ENCODE measurements at places on chromosomes 7 and 10.

- DNase-seq = no peak
Measured at GRCh38 chr10:109769966-109770365, 153.3 kb downstream of the XPNPEP1 start.

- no peak for DNase-seq
Measured at GRCh38 chr10:127524229-127524628, 24.9 kb upstream of the NPS start.

DNA sequence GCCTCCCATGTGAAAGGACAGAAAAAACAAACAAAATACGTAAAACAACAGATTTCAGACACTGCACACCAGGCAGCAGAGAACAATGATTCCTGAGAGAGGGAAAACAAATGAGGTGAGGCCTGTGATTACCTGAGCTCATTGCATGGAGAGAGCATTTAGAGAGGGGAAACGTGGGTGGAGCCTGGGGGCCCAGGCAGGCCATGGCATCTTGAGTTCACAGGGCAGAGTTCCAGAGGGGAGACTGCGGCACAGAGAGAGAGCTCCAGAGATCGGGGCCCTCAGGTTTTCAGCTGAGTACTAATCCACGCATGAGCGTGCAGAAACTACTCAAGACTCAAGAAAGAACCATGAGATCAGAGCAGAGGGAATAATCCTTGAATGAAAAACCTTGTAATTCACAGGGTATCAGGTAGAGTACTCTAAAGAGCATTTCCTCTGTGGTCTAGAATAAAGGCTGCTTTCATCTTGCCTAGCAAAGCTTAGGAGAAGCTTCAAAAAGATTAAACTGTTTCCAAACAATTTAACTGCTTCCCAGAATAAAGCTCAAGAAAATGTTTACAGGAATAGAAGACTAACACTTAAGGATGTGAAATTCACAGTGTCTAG, 46.6 kb upstream of the ARHGAP12 start:
- DNase-seq = no peak

- no peak for DNase-seq
Measured at GRCh38 chr10:125155101-125155500, 5.3 kb downstream of the CTBP2 start.

- DNase-seq = no peak
Measured at GRCh38 chr7:96430356-96430755, 108.5 kb upstream of the SLC25A13 start.
